MCF 10A (cell line): ENCODE measurements at places on chromosomes 1 and 21.

DNA sequence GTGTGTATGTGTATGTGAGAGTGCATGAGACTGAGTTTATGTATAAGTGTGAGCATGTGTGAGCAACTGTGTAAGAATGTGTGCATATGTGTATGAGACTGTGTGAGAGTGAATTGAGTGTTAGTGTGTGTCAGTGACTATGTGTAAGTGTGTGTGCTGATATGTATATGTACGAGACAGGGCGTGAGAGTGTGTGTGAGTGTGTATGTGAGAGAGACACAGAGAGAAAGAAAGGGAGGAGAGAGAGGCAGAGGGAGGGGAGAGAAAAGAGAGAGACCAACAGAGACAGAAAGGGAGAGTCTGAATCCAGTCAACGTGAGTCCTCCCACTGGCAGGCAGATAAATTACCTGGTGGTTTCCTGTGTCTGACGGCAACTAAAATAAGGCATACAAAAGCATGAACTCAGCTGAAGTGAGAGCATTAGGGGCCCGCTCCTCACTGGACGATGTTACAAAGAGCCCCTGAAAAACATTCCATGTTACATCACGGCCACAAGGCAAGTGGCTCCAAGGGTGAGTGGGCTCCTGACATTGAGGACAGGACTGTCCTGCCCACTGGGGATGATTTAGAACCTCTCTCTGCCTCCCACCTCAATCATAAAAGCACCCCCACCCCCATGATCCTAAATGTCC, 66.6 kb upstream of the TIAM1 start:
- no peak for DNase-seq

- DNase-seq: no peak
Measured at GRCh38 chr1:116760996-116761665, 6.9 kb downstream of the CD2 start.

- no peak for DNase-seq
Measured at GRCh38 chr21:42637267-42638041, 16.0 kb upstream of the PDE9A start.

DNA sequence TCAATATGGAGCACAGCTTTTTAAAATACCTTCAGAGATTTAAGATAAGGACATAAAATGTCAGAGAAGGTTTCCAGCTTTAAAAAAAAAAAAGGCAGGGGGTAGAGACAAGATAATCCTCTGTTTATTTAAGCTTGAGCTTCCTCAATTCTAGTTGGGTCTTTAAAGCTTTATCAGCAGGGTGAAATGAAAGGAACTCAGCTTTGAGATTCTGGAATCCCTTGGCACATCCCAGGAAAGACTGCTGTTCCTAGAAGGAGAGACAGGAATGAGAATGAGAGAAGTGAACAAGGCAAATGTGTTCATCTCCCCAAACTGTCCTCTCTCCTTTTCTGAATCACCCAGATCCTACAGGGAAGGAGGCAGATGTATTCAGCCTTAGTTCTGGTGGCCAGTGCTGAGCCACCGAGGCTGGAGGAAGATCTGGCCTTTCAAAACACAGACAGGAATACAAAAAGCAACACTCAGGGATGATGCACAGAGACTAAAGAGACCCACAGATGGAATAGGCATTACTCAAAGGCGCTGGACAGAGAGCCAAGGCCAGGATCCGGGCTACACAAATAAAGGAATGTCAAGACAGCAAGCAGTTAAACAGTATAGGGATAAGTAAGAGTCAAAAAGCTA, 385.8 kb upstream of the DUSP10 start:
- DNase-seq: no peak

GRCh38 chr21:38956007-38956406, 150.3 kb downstream of the ETS2 start:
- DNase-seq: no peak

DNA sequence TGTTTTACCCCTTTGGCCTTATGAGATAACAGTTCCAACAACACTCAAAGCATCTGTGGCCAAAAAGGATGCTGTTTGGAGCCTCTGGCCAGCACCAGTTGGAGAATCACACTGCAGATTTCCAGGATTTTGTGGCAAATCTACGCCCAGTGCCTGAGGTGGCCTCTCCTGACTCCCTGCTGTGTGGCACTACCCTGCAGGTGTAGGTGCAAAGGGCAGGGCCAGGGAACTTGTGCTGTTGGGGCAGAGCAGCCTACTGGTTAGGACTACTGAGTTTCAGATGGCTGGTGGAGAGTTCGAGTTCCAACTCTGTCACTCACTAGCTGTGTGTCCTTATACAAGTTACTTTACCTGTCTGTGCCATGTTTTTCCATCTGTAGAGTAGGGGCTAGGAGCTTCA, 170.5 kb downstream of the PTPRU start:
- DNase-seq: no peak

DNA sequence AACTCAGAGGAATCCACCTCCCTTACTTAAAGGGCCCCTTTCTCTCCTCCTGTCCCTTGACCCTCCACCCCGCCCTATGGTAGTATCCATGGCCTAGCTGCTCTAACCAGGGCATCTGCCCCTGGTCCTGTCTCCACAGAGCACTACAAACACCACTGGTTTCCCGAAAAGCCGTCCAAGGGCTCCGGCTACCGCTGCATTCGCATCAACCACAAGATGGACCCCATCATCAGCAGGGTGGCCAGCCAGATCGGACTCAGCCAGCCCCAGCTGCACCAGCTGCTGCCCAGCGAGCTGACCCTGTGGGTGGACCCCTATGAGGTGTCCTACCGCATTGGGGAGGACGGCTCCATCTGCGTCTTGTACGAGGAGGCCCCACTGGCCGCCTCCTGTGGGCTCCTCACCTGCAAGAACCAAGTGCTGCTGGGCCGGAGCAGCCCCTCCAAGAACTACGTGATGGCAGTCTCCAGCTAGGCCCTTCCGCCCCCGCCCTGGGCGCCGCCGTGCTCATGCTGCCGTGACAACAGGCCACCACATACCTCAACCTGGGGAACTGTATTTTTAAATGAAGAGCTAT, 1.7 kb downstream of the BTG2 start:
- DNase-seq: no peak

- DNase-seq: no peak
Measured at GRCh38 chr21:27346041-27346448, 379.2 kb upstream of the ADAMTS5 start.

- DNase-seq: peak; percentile 64
Measured at GRCh38 chr1:156616463-156616862, 2.8 kb upstream of the HAPLN2 start.

DNA sequence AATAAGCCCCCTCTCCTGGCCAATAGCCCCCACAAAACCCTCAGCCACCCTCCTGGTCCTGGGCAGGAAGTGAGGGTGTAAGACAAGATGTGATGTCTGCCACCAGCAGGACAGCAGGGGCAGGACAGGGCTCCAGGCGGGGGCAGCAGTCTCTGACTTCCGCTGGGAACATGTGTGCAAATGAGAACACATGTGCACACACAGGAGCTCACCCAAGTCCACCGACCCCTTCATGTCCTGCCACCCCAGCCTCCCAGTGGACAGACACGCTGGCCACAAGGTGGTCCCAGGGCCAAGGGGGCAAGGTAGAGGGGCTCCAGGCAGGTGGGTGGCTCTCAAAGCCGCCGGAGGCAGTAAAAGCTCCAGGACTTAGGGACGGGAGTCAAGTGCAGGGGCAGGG, 60.1 kb downstream of the KCNAB2 start:
- no peak for DNase-seq
